Esophagus muscularis mucosa (tissue), 4 donors: ENCODE measurements at places on chromosomes 7 and 10.

- DNase-seq, result no peak
Observed at GRCh38 chr7:25537662-25538375, 309.5 kb upstream of the NPVF start.

DNA sequence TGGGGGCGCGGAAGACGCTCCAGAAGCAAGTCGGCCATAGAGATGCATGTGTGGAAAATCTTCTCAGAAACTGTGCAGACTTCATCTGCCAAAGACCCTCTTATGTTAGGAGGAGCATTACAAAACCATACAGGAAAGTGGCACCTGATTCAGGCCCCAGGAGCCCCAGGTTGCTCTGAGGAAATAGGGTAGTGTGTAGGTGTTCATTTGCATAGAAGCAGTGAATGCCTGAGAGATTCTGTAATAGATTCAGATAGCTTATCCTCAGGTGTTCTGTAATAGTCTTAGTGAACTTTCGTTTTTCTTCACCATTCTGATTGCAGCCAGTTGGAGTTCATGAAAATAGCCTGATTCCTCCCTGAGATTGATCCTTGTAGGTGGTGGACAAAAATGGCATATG is 106.4 kb upstream of the GJD4 start:
- DNase-seq, result no peak

GRCh38 chr10:123275136-123275564 is 120.9 kb downstream of the BUB3 start:
- DNase-seq, result no peak

DNA sequence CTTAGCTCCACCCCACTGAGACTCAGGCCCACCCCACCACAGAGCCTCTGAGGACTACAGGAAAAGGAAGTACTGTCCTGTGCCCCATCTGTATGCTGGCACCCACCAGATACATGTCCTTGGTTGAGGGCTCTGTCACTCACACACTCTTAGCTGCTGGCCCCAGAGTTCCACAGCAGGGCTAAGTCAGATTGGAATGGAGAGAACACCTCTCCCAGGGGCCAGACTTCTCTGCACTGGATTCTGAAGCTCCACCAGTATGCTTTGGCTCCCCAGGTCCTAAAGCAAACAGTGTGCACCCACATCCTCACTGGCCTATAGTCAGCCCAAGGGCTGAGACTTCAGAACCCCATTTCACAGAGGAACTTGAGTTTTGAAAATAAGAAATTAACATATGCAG is 103.2 kb upstream of the PPP2R2D start:
- no peak for DNase-seq

- no peak for DNase-seq
Observed at GRCh38 chr10:12800302-12800701, 201.2 kb downstream of the CCDC3 start.

DNA sequence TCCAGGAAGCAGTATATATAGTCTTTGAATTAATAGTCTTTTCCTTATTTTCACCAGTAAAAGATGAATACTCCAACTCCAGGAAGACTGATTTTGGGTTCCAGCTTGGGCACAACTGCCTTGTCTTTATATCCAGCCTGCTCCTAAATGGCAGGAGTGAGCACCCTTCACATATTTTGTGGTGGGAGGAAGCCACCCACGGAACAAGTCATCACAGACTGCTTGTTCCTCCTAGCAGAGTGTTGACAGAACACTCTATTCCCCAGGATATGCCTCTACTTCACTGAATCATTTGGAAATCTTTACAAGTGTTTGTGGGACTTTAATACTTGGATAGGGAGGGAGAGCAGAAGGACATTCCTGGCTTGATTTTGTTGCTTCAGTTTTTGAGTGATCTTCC is 31.7 kb downstream of the ITPRID1 start:
- DNase-seq, result no peak

DNA sequence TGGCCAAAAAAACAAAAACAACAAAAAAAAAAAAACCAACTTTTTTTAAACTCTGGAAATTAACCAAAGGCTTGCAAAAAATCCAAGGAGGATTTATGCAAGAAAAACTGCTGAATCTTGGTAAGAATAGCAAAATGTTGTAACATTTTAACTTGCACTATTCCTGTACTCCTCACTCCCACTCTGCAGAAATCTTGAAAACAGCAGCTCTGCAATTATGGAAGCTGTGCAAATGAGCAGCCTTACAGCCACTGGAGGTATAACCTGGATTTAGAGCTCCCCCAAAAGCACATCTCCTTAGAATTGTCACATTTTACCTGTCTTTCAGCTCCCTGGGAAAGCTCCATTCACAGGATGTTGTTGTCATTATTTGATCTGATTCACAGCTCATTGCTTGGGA is 41.8 kb upstream of the LRGUK start:
- DNase-seq, result no peak

DNA sequence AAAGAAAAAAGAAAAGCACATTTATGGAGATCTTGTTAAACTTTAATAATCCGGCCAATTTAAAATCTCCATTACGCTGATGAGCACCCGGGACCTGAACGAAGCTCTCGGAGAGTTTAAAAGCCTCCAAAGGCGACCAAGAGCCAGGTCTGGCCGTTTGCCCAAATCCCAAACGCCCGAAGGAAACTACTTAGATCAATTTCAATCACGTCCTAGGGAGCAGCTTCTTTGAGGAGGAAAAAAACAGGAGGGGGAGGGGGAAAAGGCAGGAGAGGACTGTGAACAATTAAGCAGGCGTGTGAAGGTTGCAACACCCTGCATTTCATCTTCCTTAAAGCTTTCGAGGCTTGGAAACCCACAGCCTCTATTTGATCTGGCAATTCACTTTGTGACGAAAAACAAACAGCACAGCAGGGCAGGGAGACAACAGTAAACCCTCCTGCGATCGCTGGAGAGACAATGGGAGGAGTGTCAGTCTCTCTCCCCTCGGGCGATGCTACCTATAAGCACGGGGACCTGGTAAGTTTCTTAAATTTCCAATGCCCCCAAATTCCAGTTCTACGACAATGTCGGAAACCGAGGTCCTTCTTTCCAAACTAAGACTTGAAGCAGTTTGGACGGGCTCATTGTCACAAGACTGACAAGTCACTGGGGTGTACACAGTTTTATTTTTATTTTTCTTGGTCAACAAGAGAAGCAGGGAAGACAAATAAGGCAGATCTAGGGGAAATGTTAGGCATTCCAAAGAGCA is 1.2 kb downstream of the KLF6 start:
- no peak for DNase-seq

DNA sequence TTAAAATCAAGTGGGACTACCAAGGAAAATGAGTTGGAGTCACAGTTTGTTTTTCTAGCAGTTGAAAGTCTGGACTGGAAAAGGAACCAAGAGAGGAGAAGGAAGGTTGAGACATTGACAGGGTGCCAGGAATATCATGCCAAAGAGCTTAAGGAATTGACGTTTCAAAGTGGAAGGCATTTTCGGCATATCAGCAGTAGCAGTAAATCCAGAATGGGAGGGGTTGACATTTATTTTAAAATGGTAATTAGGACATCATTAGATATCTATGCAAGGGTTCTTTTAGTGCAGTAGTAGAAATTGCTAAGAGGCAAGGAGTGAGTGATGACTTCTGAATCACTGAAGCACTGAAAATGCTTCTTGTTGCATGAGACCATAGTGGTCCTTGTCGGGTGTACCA is 335.9 kb upstream of the PLXDC2 start:
- no peak for DNase-seq

- no peak for DNase-seq
Observed at GRCh38 chr10:86727470-86727869, 28.9 kb upstream of the BMPR1A start.

GRCh38 chr10:122362621-122363020 is 11.9 kb upstream of the PLEKHA1 start:
- peak; percentile 53 for DNase-seq
